Fibroblast of gingiva (primary cell): ENCODE measurements at places on chromosomes 1 and 21.

GRCh38 chr1:59678493-59679228 lies 136.1 kb upstream of the HOOK1 start:
- peak; percentile 74 for DNase-seq

- no peak for DNase-seq
Measured at GRCh38 chr1:1024771-1025699, 5.1 kb downstream of the AGRN start.

DNA sequence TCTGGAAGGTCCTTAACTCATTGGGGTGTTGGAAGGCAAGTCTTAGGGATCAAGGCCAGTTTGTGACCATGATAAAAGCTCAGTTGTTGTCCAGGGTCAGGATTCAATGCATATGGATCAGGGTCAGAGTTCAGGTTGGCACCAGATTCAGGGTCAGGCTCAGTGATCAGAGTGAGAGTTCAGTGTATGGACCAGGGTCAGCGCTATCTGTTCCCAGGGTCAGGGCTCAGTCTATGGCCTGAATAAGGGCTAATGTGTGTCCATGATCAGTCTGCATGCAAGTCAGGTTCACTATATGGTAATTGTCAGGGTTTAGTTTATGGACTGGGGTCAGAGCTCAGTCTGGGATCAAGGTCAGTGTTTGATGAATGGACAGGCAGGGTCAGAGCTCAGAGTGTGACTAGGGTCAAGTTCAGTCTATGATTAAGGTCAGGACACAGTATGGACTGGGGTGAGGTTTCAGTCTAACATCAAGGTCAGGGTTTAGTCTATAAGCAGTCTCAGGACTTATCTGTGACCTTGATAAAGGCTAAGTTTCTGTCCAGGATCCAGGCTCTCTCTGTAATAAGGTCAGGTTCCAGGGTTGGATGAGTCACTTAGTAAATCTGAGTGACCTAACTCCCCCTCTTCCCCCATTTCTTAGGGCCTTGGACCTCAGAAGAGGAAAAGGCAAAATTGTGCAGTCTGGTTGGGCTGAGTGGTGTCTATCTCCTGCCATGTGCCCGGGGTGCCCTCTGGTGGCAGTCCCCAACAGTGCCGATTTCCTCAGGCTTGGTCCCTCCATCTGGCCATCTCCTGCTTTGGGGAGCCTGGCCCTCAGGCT lies 23.8 kb downstream of the KNCN start:
- DNase-seq = peak; percentile 55

DNA sequence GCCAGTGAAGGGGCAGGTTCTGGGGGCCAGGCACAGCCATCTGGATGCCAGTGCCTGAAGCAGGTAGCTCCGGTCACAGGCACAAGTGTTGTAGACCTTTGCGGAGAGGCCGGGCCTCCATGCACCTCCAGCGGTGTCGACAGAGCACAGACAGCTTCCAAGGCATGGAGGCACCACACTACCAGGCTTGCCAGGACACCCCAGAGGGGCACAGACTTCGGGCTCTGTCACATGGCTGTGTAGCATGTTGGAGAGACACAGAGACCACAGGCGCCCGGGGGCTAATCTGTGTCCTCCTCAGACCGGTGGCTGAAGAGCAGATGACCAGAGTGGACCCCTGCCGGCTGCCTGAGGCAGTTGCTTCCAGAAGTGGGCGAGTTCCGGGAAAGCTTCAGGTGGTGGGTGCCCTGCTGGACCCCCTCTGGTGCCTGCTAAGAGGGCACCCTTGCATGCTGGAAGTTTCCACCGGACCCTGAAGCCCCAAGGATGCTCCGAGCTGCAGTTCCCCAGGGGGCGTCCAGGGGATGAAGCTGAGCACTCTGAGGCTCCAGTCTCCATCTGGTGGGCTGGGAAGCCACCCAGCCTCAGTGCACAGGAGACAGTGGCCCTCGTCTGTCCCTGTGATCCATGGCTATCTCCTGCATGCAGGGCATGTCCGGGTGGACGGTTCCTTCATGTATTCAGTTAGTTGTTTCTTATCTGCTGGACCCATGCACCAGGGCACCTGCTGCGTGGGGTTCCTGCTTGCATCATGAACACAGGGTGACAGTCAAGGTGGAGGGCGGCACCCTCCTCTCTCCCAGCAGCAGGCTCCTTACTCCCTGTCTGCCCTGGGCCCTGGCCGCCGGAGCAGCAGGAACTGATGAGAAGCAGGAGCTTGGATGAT lies 82.4 kb downstream of the OBSCN start:
- no peak for DNase-seq

DNA sequence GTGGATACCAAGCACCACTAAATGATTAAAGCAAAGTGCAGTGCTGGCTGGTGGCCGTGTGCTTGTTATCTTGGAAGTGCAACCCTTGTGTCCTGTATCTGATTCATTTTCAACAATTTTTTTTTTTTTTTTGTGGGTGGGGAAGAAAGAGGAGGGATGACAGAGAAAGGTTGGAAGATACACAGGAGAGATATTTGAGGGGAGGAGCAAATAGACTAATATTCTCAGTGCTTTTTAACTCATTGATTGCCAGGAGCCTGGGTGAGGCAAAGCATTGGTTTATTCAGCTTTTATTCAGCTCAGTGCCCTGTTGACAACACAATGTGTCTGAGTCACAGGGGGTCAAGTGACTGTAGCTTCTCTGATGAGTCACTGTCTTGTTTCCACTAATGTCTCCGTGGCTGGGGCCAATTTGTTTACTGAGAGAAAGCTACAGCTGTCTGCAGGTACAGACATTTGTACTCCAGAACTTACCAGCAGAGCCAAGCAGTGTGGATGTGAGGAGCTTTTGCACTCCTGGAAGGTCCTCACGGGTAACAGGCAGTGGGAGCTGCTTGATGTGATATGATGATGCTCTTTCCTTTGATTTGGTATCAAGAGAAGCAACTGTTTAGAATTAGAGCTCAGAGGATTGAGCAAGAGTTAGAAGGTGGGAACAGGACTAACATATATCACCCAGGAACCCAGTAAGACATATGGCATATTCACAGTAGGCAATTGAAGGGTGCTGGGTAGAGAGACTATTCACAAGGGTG lies 23.6 kb upstream of the DNM3 start:
- peak; percentile 52 for DNase-seq

- DNase-seq = no peak
Measured at GRCh38 chr1:51555866-51556619, 37.0 kb upstream of the EPS15 start.

DNA sequence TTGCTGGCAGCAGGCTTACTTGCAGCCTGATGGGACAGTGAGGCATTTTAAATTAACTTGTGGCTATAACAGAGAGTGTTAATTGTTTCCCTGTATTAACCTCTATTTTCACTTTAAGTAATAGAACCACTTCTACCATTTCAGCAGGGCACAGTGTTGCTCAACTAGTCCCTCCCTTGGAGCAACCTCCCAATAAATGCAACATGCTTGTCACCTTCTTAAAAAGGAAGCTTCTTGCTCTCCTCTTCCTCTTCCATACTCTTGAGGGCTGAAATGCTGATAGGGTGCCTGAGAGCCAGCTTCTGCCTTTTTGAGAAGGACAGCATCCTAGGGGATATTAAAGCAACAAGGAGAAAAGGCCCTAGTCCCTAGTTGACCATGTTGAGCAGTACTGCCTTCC lies 52.1 kb downstream of the C4BPA start:
- no peak for DNase-seq

- DNase-seq = no peak
Measured at GRCh38 chr1:37133276-37134145, 99.2 kb upstream of the GRIK3 start.

DNA sequence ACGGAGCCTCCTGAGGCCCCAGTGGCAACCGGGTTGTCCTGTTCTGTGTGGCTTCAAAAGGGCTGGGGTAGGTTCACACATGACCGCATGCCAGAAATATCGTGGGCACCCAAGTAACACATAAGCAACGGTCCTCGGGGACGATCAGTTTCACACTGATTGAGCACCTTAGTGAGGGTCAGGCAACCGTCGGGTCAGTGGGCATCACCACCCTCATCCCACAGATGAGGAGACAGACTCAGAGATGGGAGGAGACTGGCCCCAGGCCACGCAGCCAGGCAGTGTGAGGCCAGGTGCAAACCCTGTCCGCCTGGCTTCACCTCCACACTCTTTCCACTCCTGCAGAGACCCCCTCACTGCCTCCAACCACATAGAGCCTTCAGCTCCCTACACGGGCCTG lies 309.8 kb downstream of the MATN1 start:
- DNase-seq = no peak

- no peak for DNase-seq
Measured at GRCh38 chr1:84264961-84265360, 36.5 kb upstream of the SAMD13 start.

DNA sequence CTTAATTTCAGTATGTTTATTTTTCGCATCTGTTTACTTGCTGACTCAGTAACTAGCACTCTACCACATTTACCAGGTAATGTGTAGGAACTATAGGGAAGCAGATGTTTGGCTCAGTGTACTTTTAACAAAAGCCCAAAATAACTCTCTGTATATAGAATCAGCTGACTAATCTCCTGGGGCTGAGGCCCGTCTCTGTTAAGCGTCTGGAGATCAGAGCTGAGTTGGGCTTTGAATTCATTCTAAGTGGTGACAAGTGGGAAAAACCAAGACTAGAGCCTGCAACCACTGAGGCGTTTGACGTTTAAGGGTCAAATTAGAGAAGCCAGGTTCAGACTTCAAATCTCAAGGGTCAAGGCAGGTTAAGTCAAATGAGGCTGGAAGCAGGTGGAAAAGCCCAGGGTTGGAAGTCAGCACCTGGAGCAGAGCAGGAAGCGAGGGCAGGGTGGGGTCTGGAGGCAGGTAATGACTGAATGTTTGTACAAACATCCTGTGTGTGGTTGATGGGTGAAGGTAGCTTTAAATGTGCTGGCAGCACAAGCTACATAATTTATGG lies 56.8 kb upstream of the LYST start:
- DNase-seq = no peak

DNA sequence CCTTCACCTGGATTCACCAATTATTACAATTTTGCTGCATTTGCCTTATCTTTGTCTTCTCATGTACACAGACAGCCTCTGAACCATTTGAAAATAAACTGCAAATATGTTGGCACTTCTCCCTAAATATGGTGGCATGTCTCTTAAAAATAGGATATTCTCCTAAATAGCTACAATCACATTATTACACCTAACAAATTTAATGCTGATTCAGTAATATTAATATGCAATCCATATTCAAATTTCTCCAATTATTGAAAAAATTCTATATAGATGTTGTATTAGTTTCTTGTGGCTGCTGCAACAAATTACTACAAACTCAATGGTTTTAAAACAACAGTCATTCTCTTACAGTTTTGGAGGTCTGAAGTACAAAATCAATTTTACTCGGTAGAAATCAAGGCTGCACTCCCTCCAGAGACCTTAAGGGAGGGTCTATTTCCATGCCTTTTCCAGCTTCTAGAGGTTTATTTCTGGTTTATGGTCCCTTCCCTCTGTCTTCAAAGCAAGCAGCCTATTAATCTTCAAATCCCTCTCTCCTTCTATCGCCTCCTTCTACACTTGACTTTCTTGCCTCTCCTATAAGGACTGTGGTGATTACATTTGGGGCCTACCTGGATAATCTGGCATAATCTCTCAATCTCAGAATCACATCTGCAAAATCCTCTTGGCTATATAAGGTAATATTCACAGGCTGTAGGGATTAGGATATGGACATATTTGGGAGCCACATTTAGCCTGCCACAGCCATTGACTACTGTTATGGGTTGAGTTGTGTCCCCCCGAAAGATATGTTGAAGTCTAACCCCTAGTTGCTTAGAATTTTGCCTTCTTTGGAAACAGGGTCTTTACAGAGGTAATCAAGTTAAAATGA lies 52.5 kb upstream of the BOLA1 start:
- no peak for DNase-seq

DNA sequence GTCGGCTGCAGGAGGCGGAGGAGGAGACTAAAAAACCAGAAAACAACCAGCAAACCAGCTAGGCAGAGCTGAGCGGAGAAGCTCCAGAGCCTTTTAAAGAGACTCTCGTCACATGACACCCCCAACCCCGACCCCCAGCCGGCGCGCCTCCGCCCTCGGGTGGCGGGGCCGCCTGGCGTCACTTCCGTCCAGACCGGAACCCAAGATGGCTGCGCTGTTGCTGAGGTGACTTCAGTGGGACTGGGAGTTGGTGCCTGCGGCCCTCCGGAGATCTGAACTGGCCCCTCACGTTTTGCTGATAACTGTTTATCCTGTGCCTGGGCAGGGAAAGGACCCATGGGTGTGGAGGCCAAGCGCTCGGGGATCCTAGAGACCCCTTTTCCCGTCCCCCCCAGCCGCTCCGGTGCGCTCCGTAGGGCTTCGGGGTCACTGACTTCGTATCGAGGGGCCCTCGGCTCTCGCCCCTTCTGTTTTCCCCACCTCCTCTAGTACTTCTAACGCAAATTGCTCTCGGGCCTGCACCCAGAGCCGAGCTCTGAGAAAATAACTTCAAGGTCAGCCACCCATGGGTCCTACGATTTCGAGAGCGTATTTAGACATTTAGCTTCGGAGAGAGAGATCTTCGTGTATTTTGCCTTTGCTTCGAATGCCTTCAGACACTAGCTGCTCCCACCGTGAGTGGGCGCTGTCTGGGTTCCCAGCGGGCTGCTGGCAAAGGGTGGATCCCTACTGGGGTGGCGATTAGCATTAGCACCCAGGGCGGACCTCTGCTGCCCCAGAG lies at the start of gene SDHC:
SDHC (plus strand) TSS at position 181 of the 781 bp plus-strand sequence; CDS start at position 206, 25 bp downstream.
- DNase-seq = peak; percentile 86
